ENCODE measurements at places on chromosomes 7 and 10.

DNA sequence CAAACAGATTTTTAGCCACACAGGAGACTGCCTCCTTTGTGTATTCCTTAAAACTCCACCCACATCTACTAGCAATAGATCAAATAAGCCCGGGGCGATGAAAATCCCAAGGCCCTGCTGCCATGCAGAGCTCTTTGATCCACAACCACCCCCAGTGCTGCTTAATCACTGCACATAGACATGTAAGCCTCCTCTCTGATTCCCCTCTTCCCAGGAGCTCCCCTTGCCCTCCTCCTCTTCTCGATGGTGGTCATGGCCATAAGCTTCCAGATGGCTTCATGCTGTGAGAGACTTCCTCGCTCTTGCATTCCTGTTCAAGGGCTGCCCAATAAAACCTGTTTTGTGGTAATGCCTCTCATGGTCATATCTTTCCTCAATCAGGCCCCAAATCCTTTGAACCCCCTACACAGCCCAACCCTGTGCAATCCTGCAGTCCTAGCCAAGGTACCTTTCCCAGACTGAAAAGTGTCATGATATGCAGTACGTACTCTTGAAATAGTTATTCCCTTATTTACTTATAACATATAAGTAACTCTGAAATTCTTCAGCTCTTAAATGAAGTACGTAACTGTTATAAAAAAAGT lies 158.5 kb downstream of the CACNA2D1 start:
- DNase-seq = no peak

DNA sequence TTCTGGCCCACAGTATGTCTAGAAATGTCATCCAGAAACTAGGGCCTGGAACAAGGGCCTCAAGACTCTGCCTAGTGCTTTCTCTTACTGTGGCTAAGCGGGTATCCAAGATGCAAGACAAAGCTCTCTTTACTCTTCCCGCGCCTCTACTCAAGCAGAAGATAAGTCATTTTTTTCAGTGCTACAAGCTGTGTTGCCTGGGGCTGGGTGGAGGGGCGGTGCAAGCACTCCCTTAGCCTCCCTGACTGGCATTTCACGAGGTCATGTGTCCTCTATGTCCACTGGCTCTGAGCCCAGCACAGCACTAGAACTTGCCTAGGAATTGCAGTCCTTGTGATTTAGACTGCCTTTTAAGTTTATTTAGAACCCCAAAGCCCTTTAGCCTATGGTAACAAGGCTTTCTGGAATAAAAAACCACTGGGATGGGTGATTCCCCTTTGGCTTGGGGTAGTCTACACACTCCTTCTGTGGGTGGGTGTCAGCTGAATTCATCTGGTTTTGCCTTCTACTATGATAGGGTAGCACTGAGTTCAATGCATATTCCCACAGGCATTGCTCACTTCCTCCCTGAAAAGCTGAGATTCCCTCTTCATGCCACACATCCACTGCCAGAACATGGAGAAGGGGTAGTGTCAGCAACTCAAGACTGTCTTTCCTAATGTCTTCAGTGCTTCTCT lies 371.8 kb upstream of the KCND2 start:
- no peak for DNase-seq

DNA sequence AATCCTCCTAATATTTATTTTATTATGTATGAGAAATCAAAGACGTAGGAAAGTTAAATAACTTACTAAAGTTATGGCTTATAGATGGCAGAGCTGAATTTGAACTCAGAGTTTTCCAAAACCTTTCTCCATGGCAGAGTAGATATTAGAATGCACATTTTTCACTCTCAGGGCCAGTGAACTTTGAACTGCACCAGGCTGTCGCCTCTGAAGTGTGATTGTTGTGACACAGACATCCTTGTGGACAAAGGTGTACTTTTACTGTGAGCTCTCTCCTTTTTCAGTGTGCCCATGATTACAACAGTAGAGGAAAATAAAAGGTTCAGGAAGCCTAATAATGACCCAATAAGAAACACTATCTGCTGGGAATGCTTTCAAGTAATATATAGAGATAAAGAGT lies 29.1 kb downstream of the TES start:
- no peak for DNase-seq

- no peak for DNase-seq
These were observed 673.0 kb upstream of the AUTS2 start for GRCh38 chr7:68925241-68925640.

DNA sequence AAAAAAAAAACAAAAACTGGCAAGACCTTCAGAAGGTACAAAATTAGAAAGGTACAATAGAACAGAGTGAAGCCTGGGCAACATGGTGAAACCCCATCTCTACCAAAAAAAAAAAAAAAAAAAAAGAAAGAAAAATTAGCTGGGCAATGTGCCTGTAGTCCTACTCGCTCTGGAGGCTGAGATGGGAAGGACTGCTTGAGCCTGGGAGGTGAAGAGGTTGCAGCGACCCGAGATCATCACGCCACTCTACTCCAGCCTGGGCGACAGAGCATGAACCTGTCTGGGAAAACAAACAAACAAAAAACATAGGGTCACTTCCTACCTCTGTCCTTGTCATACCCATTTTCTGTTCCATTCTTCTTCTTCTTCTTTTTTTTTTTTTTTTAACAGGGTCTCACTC lies 45.6 kb upstream of the DLG5 start:
- DNase-seq = no peak

GRCh38 chr10:81978238-81978637 lies 103.2 kb downstream of the NRG3 start:
- DNase-seq = no peak

GRCh38 chr10:62856021-62856420 lies 39.9 kb upstream of the EGR2 start:
- DNase-seq = no peak

GRCh38 chr10:112475575-112476218 lies 28.7 kb downstream of the VTI1A start:
- no peak for DNase-seq

DNA sequence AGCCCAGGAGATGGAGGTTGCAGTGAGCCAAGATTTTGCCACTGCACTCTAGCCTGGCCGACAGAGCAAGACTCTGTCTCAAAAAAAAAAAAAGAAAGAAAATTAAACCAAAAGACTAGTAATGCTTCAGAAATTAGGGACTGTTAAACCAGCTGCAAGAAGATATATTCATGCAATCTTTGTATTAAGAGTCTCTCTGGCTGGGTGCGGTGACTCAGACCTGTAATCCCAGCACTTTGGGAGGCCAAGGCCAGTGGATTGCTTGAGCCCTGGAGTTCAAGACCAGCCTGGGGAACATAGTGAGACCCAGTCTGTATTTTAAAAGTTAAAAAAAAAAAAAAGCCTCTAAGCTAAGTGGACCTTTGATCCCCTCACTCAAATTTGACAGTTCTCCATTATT lies 2.5 kb upstream of the HNRNPF start:
- no peak for DNase-seq

- peak; percentile 2 for DNase-seq
These were observed 73.2 kb downstream of the POT1 start for GRCh38 chr7:124856299-124856888.

GRCh38 chr10:127874671-127875448 lies 17.9 kb downstream of the CLRN3 start:
- no peak for DNase-seq

- DNase-seq = no peak
These were observed 152.3 kb upstream of the GPR26 start for GRCh38 chr10:123513870-123514269.

DNA sequence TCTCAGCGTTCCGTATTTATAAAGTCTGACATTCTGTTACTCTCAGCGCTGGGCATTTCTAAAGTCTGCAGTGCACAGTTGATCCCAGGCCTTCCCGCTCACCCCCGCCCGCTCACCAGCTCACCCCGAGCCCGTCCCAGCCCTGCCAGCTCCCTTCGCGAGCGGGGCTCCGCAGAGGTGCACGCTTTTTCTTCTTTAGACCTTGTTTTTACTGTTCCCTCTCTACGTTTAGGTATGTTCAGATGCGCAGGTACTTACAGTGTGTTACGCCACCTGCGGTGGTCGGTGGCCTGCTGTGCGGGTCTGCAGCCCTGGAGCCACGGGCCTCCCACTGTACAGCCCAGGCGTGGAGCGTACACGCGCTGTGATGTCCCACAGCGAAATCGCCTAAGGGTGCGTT lies 28.8 kb downstream of the NKX6-2 start:
- DNase-seq = no peak

DNA sequence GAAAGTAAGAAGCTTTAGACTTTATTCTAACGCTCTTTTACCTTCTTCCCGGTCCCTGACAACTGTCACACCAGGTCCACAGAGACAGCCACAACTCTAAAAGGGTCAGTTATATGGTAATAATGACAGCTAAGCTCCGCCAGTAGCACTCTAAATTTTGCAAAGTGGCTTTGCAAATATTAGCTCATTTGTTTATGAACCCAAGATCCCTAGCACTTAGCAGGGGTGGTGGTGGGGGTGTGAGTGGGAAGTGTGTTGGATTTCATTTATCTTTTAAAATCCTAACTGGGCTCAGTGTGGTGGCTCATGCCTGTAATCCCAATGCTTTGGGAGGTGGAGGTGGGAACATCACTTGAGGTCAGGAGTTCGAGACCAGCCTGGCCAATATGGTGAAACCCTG lies 34.8 kb upstream of the SDK1 start:
- DNase-seq = no peak

DNA sequence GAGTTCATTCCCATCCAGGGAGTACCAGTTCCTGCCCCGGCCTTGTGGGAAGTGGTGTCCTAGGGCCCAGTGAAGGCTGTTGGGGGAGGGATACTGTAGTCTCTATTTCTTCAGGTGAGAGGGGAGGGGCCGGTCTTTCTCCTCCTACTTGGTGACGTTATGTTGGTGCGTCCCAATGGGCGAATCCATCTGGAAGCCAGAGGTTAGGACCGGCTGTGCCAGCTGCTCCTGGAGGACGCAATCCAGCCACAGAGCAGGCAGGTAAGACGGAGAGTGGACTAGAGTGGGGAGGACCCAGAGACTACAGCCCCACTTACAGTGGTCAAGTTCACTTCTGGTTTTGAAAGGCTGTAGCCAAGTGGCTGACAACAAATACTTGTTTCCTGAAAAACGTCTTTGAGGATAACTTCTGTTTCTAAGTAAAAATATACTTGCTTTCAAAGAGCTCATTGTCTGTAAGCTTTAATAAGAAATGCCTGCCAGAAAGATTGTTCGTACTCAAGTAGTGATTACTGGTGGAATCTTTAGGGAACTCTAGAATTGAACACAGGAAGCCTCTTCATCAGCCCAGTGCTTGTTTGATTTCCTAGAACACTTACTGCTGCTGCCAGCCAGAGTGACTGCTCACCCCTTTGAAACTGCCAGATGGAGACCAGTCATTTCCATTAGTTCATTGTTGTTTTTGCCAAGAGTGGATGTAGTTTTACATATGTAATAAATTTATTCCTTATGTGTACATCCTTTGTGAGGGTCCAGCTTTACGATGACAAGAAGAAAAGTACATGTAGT lies 25.4 kb downstream of the RBM33 start:
- no peak for DNase-seq

- DNase-seq = no peak
These were observed 28.3 kb downstream of the CDK13 start for GRCh38 chr7:39978230-39978934.

- no peak for DNase-seq
These were observed 123.9 kb downstream of the SEMA3C start for GRCh38 chr7:80794631-80795573.

DNA sequence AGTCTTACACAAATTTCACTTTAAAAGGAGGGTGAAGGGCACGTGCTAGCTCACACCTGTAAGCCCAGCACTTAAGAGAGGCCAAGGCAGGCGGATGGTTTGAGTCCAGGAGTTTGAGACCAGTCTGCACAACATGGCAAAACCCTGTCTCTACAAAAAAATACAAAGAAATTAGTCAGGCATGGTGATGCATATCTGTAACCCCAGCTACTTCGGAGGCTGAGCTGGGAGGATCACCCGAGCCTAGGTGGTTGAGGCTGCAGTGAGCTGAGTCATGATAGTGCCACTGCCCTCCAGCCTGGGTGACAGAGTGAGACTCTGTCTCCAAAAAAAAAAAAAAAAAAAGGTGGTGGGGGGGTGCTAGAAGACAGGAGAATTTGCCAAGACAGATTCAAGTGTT lies 237.3 kb upstream of the KLF14 start:
- DNase-seq = no peak

DNA sequence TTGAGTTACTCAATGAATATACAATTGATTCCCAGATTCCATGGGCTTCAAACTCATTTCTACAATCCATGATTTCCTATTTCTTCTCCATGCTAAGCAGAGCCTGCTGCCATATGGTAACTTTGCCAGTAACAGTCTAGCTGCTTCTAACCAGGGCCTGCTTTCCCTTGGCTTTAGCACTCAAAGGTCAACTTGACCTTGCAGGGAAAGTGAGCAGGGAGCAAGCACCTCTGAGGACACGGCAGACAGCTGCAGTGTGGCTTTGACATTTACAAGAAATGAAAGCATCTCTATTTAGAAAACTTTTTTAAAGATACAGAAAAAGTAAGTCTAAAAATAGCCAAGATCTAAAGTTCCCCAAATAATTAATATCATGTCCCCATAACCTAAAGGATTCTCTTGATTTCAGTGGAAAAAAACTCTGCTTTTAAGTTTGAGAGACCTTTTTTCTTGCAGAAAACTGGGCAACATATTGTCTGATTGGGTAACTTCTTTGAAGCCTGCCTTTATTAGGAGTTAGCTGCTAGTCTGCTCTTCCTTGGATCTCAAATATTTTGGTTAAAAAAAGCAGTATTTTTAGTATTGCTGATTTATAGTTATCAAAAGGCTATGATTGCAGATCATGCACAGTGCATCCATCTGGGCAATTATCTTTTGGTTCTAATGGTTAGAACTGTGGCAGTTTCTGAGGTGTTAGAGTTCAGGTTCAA lies 257.9 kb downstream of the AHR start:
- DNase-seq = no peak

DNA sequence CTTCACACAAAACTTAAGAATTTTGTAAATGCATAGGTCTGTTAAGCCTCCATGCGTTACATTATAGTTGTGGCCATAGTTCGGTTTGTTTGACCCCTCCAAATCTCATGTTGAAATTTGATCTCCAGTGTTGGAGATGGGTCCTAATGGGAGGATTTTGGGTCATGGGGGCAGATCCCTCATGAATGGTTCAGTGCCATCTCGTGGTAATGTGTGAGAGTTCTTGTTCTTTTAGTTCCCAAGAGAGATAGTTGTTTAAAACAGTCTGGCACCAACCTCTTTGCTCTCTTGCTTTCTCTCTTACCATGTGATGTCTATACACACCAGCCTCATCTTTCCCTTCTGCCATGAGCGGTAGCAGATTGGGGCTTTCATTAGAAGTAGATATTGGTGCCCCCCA lies 264.3 kb downstream of the TCF7L2 start:
- DNase-seq = no peak

DNA sequence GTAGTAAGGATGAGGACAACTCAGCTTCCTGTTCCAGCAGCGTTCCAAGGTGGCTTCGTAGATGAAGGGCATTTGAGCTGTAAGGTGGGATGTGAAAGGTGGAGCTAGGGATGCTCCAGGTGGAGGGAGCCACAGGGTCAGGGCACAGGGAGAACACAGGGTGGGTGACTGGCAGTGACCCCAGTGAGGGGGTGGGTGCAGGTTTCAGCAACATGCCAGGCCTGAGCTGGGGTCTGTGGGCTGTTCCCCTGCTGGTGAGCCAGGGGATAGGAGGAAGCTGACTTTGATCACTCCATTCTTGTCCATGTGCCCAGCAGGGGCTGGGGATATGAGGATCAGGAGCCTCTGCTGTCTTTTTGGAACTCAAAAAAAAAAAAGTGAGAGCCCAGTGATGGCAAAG lies 33.2 kb downstream of the CDH23 start:
- DNase-seq = no peak

GRCh38 chr10:102230264-102230860 lies 4.3 kb downstream of the ELOVL3 start:
- no peak for DNase-seq

GRCh38 chr10:3867454-3868270 lies 82.7 kb upstream of the KLF6 start:
- no peak for DNase-seq
